ENCODE measurements at places on chromosomes 3 and 15. TPM values are rescaled to one million over a fixed set of nuclear protein-coding genes. Genes with fewer than 3 reads are reported as not detected.

The MAGI1 gene
- total RNA-seq = 37.5 TPM

The CHRM5 gene
- total RNA-seq = not detected

The ZNF860 gene
- total RNA-seq = 0.17 TPM

The SLC28A1 gene
- total RNA-seq = 0.50 TPM

The SMAD6 gene
- total RNA-seq = 14.9 TPM

The LRRC28 gene
- total RNA-seq = 24.4 TPM

The LYZL4 gene
- total RNA-seq = not detected

The MEX3B gene
- total RNA-seq = 3.6 TPM

All from left ventricle myocardium superior (tissue), 1 donor.